ENCODE measurements at places on chromosomes 2 and 18.

GRCh38 chr2:127790694-127791529 is 20.1 kb downstream of the WDR33 start:
- DNase-seq: no peak

DNA sequence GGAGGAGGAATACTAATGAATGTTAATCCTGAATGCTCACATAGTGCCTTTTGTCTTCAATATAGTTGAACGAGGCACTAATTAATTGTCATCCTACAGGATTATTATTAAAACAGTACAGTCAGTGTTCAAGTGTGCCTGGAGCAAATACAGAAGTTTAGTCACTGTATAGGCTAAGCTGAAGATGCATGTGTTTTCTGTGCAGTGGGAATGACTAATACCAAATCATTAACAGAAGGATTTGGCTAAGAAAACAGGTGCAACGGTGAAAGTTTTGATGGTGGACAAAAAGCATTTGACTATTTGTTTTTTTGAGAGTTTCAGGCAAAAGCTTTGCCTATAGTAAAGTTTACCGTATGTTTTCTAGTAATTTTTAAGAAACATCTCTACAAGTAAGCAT is 62.8 kb downstream of the DCC start:
- no peak for DNase-seq

GRCh38 chr2:168357797-168358472 is 98.1 kb upstream of the CERS6 start:
- DNase-seq: no peak

DNA sequence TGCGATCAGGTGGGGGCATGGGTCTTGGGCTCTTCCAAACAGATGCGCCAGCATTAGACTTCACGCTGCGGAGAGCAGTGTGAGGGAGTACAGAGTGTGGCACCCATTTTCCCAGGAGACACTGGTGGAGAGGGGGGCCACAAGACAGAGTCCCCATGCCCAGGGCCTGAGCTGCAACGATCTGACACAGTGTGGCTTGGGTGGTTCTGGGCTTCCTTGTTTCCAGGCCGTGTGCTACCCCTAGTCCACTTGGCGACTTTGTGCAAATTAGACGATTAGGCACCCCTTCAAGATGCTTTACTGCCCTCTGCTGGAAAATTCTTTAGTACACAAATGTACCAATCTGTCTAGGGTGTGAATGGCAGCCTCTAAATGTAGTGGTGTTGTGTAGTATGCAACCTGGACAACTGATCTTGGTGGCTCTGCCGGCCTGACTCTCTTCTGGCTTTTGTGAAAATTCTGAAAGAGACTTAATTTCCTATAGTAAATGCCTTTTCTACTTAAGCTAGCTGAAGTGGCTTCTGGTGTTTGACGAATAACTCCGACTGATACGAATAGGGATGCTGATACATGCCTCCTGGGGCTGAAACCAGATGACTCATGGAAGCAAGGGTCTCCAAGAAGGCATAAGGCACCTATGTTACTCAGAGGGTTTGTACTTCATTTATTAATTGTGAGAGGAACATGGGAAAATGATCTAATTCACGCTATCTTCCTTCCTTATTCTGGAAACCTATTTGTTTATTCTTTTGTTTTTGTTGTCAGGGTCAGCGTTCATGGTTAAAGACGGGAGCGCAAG is 92.3 kb upstream of the SMAD2 start:
- peak; percentile 8 for DNase-seq

- no peak for DNase-seq
Measured at GRCh38 chr18:48562075-48562474, 23.2 kb downstream of the CTIF start.

- peak; percentile 3 for DNase-seq
Measured at GRCh38 chr18:519019-519879, 18.7 kb upstream of the COLEC12 start.

DNA sequence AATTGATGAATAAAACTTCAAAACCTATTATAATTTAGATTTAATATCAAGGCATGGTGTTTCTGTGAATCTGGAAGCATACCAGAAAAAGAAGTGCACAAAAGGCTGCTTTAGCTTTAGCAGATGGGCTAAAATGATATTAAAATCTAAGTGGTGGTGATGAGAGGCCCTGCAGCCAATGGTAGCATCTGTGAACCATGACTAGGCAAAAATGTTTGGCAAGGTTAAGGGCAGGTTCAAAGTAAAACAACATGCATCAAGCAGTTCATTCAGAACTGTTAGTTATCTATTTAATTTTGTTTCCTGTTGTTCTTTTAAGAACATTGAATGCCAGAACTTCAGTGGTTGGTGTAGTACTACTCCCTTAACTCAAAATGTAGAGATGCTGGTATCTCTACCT is 1736.9 kb upstream of the CELF4 start:
- no peak for DNase-seq

DNA sequence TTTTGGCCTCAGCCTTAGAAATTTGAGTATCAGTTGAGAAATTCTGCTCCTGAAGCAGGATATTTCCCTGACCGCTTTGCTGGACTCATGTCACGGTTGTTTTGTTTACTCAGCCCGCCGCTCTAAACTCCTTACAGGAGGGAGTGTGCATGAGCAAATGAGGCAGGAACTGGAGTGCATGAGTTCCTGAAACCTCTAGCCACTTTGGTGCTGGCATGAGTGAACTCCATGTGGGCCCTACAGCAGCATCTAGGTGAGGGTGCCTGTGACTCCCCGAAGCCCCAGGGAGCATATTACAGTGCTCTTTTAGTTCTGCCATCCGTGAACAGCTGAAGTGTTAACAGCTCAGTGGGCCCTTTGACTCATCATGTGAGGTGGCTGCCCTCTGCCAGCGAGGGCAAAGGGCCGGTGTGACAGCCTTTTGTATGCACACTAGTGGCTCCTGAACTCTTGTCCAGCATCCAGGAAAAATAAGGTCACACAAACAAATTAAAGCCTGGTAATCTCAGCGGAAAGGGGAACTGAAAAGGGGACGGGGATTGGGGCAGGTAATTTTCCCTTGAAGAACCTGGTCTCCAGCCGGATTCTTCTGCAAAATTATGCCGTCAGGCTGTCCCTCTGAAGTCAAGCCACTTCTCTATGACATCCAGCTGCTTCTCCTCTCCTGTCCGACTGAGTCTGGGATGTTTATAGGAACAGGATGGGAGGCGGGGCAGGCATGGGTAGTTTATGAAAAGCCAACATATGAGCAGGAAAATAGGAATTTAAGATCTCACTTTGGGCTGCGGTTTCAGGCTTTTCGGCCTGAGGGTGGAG is 1668.7 kb downstream of the SUCLG1 start:
- DNase-seq: no peak

- DNase-seq: no peak
Measured at GRCh38 chr2:20578895-20579825, 71.7 kb downstream of the HS1BP3 start.

- no peak for DNase-seq
Measured at GRCh38 chr2:99926986-99927385, 215.4 kb downstream of the AFF3 start.

- DNase-seq: no peak
Measured at GRCh38 chr2:227410191-227410590, 22.4 kb upstream of the SCYGR1 start.

- no peak for DNase-seq
Measured at GRCh38 chr18:36805105-36805504, 23.7 kb downstream of the TPGS2 start.

DNA sequence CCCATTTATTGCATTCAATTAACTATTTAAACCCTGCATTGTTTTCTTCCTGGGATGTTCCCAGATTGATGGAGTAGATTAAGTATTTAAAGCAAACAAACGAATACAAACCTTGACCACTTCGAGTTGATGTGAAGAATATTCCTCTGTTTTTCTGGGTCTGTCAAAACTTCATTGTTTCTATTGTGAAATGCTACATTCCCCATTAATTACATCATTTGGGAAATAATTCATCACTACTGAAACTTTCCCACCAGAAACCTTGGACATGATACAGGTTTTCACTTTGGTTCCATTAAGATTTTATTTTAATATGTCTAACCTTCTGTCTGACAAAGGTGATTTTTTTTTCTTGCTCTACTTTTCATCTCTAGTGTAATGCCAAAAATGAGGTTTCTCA is 365.1 kb upstream of the ETAA1 start:
- DNase-seq: no peak

GRCh38 chr18:22739789-22740188 is 193.3 kb upstream of the RBBP8 start:
- DNase-seq: no peak

GRCh38 chr2:54176577-54176976 is 61.2 kb downstream of the ACYP2 start:
- no peak for DNase-seq

GRCh38 chr2:11745613-11746375 is 638 bp upstream of the LPIN1 start:
- no peak for DNase-seq

- DNase-seq: peak; percentile 8
Measured at GRCh38 chr2:230472621-230473018, 56.6 kb downstream of the SP100 start.

DNA sequence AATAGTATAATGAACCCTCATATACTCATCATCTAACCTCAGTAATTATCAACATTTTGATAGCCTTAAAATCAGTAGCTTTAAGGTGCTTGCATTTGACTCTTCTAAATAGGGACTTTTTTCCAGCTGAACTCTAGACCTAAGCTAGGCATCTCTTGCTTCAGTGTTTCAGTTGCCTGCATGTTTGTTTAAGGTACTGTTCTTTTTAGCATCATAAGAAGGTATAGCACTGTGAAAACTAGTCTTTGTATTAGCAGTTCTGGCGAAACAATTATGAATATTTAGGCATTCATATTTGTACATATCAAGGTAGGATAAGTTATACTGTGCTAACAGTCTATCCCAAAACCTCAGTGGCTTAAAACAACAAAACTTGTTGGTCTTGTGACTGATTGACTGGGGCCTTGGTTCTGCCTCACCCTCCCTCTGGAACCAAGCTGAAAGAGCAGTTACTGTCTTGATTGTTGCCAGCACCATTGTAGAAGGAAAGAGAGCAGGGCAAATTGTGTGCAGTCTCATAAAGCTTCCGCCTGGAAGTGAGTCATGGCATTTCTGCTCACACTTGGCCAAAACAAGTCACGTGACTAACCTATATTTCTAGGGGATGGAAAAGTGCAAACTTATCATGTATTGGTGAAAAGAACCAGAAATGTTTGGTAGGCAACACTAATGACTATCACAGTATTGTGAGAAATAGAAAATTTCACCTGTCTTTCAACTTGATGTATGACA is 24.3 kb downstream of the GALNT1 start:
- no peak for DNase-seq

DNA sequence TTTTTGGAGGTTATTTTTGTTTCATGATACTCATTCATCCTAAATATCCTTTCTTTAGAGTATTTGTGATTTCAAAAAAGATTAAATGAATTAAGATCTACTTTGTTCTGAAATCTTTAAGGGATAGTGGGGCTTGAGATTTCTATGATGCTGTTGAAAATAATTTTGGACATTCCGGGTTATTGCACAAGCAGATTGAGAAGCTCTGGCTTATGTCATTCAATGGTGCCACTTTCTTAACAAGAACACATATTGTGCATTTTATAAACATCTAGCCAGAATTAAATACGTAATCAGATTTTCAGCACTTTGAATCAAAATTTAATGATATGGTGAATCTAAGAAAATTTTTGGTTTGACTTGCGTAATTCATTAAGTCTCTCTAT is 207.7 kb upstream of the COL3A1 start:
- DNase-seq: no peak

GRCh38 chr2:14396533-14397083 is 235.9 kb upstream of the LRATD1 start:
- no peak for DNase-seq

- no peak for DNase-seq
Measured at GRCh38 chr2:8324164-8324856, 357.5 kb upstream of the ID2 start.

DNA sequence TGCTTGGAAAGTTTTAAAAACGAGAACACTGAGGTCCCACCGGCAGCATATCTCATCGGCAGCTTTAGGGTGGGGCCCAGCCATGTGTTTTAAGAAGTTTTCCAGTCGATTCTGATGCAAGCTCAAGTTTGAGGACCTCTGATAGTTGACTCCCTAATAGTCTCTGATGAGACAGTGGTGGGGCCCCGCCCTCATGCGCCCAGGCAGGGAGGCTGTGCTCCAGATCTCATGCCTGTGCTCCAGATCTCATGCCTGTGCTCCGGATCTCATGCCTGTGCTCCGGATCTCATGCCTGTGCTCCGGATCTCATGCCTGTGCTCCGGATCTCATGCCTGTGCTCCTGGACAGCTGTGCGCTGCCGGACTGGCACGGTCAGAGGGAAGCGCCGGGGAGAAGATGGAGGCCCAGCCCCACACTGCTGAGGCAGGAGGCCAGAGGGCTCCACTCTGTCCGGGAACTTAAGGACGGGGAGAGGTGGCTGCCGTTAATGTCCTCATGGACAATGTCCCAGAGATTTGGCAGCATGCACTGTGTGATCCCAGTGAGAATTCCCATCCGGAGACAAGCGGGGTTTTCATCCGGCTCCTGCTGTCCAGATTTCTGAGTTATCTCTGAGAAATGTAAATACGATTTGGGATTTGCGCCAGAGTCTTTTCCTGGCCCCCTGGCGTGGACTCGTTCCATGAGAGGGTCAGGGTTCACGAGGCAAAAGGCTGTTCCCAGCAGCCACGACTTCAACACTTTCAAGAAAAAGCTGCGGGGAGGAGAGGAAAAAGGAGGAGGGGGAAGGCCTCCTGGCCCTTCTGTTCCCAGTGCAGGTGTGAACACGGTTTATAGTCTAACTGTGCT is 9.4 kb upstream of the COLEC11 start:
- no peak for DNase-seq

- no peak for DNase-seq
Measured at GRCh38 chr18:8361941-8362471, 247.2 kb upstream of the RAB12 start.

- DNase-seq: no peak
Measured at GRCh38 chr2:203586696-203587095, 51.6 kb upstream of the RAPH1 start.

DNA sequence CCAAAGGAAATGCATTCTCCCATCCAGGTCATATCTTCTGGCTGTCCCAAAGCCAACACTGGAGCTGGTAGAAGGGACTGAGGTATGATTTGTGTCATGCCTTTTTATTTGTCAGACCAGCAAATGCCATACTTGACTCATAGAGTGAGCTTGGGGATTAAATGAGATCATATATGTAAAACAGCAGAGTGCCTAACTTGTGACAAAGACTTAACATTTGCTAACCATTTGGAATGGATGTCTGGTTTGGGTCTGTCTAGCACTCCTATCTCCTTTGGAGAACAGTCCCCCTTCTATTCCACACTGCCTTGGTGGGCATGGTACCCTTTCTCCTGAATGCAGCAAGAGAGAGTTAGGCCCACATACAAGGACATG is 128.5 kb upstream of the LGALSL start:
- no peak for DNase-seq

Measured in CD4-positive, alpha-beta T cell treated with Interferon alpha-2 for 1 hour (primary cell).